Coronary artery (tissue), 2 donors: ENCODE measurements at places on chromosomes 1 and 21.

DNA sequence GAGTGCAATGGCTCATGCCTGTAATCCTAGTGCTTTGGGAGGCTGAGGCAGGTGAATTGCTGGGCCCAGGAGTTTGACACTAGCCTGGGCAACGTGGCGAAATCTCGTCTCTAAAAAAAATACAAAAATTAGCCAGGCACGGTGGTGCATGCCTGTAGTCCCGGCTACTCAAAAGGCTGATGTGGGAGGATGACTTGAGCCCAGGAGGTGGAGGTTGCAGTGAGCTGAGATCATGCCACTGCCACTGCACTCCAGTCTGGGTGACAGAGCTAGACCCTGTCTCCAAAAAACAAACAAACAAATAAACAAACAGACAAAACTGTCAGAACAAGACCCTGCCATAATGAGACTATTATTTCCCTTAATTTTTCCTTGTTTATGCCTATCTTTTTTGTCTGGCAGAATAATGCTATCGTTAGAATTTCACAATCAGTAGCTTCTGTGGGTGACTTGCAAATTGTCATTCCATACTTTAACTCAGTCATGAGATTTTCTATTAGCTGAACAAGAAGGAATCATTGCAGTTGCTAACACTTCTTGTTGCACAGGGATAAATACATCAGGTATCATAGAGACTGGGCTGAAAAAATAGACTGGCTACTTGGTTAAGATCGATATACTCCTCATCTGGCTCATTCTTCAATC, 7.5 kb upstream of the THEM4 start:
- DNase-seq: no peak

- no peak for DNase-seq
These were observed 143.2 kb downstream of the RASAL2 start for GRCh38 chr1:178237121-178237520.

- DNase-seq: peak; percentile 84
These were observed 765 bp upstream of the VPS45 start for GRCh38 chr1:150066838-150067183.

DNA sequence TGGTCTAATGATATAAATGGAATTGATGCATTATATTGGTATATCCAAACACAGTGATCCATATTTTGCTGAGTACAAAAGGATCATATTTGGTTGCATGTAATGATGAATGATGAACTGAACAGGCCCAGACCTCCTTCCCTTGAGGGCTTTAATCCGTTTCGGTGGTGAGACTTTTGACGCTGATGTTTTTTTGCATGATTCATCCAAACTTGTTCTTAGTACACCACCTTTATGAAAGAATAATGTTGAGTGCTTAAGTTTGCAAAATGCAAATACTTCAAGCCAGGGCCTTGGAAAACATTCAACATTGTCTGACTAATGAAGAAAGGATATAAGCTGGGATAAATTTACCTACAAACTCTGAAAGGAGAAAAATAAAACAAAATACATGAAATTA, 19.2 kb downstream of the HOOK1 start:
- no peak for DNase-seq

GRCh38 chr1:96880626-96881025, 159.0 kb downstream of the PTBP2 start:
- DNase-seq: no peak

GRCh38 chr1:163436140-163436812, 114.5 kb downstream of the NUF2 start:
- DNase-seq: no peak

DNA sequence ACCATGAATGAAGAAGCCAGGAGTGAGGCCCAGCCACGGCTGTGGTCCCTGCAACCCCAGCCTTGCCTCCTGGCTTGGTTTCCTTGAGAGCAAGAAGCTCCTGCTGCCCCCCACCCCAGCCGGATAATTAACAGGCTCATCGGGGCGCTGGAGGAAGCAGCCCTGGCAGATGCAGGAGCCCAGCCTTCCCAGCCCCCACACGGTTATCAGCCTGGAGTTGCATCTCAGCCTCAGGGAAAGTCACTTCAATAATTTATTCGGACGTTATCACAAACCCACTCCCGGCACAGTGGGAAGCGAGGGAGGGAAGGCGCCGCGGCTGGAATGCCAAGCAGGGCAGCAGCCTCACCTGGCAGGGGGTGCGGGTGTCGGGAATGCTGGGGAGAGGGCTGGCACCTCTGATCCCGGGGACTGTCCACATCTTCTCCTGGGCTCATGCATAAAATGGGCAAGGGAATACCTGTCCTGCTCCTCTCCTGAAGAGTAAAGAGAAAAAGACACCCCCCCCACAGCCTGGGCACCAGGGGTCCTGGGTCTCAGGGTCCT, 43.3 kb upstream of the LRP8 start:
- DNase-seq: peak; percentile 53

DNA sequence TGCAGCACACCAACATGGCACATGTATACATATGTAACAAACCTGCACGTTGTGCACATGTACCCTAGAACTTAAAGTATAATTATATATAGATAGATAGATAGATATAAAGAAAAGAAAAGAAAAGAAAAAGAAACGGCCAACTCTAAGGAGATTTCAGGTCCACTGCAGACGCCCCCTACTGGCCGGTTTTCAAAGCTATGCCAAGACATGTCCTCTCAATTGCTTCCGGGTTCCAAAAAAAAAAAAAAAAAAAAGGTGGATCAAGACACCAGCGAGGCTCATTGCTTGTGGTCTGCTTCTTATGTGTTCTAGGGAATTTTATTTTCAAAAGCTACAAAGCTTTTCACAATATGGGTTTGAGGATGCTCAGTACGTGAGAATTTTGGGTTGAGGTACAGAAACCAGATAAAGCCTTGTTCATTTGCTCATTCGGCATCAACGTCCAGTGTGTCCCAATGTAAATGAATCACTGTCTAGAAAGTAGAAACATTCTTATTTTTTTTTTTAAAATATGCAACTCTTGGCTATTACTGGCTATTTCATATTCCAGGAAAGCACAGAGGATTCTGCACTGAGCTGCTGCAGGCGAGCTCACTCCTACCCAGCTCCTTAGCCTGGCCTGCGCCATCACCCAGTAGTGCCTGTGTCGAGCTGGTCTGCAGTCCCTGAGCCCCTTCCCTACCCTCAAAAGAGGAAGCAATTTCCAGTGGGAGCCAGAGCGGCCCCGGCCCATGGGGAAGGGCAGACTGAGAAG, 643.0 kb downstream of the KIF26B start:
- DNase-seq: no peak

DNA sequence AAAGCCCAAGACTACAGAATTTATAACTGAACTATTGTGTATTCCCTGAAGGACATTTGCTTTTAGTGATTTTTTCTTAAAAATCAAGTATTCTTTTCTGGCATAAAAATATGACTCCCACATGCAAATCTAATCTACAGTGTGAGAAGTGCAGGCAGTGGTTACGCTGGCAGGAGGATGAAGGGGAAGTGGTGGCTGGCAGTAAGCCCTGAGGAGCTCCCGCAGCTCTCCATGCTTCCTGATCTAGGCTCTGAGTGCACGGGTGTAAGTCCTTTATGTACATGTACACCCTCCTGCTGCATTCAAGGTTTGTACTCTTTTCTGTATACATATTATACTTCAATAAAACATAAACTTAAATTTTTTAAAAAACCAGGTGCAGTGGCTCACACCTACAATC, 67.5 kb upstream of the PRDX6 start:
- DNase-seq: no peak

DNA sequence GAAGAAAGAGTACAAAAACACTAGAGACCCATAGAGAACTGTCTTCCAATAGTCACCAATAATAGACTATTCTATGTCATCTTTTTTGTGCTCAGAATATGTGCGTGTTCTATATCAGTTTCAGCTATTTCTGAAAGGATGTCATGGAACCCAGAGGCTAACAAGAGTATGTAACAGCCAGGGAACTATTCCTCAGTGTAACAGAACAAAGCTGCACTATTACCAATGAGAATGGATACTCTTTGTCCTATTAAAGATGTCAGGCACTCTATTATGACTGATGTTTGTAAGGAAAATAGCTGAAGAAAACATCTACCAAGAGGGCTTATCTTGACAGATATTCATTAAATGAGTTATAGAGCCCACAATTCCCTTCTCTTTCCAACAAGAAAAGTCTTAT, 8.6 kb upstream of the LRRC8C start:
- no peak for DNase-seq

GRCh38 chr1:246566813-246567645, 773 bp downstream of the CNST start:
- DNase-seq: peak; percentile 83

DNA sequence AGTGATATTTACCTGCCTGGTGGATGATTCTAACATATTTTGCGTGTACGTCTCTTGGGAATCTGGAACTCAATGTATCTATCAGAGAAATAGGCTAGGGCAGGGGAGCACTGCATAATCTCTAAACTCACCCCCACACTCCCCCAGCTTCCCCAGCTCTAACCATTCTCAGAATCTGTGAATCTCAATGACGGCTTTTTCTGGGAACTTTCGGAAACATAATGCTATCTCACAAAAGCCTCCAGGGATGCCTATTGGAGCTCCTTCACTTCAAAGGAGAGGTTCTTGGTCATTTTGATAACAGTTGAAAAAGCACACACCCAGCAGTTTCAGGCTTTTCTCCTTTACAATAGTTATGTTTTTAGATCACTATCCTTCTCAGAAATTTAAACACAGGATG, 113.8 kb upstream of the MAGI3 start:
- no peak for DNase-seq

GRCh38 chr21:25556091-25556490, 51.2 kb downstream of the MRPL39 start:
- DNase-seq: no peak

GRCh38 chr1:155706139-155706538, 17.2 kb downstream of the DAP3 start:
- no peak for DNase-seq

DNA sequence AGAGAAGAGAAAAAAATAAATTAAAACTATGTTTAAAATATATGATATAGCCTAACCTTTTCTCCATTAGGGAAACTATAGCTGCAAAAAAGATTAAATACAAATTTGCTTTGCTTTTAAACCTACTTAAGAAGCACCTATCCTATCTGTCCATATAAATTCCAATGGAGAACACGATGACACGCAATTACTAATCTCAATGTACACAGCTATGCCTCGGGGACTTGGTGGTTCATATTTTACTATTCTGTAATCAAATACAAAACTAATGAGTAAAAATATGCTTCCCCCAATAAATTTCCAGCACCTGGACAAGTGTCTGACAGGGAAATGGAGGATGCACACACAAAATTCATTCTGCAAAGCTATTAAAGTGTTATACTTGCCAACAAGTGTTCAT, 386.4 kb downstream of the LMO4 start:
- DNase-seq: no peak

GRCh38 chr1:15028102-15028501, 125.4 kb upstream of the TMEM51 start:
- no peak for DNase-seq

- DNase-seq: no peak
These were observed 173.6 kb downstream of the RERE start for GRCh38 chr1:8643542-8644536.

- no peak for DNase-seq
These were observed 53.5 kb downstream of the FOXD2 start for GRCh38 chr1:47491341-47491753.

DNA sequence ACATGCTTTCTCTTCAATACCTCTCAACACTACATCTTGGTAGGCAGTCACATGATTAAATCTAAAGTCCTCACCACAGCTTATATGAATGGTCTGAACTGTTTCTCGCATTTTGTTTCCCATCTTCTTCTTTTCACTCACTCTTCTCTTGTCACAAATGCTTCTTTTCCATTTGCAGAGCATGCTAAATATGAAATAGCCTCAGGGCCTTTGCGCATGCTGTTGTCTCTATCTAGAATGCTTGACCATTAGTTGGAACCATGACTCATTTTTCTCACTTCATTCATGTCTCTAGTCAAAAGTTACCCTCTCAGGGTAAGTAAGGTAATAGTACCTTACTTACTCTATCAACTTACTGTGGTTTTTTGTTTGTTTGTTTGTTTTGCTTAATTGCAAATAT, 239.7 kb downstream of the PTPRC start:
- no peak for DNase-seq

- DNase-seq: peak; percentile 47
These were observed 9.4 kb downstream of the POFUT2 start for GRCh38 chr21:45278156-45278911.

GRCh38 chr1:226942392-226942791, 2.3 kb downstream of the COQ8A start:
- DNase-seq: no peak

DNA sequence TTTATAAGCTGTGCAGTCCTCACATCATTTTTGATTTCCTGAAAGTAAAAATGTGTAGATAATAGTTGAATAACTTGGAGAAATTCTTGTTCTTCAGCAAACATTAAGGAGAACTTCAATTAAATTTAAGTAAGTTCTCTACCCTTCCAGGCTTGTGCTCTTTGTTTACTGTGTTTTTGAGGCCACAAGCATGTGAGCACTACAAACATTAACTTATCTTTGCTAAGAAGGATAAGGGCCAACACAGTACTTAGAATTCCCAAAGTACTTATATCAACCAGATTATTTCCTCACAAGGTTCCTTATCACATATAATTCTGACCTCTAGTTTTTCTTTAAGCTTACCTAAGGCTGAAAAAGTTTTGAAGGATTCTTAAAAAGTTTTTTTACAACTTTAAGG, 24.7 kb upstream of the RWDD3 start:
- DNase-seq: no peak

GRCh38 chr1:205262731-205263171, 35.0 kb downstream of the TMCC2 start:
- DNase-seq: no peak

- no peak for DNase-seq
These were observed 713 bp upstream of the HMGCL start for GRCh38 chr1:23825762-23826522.

DNA sequence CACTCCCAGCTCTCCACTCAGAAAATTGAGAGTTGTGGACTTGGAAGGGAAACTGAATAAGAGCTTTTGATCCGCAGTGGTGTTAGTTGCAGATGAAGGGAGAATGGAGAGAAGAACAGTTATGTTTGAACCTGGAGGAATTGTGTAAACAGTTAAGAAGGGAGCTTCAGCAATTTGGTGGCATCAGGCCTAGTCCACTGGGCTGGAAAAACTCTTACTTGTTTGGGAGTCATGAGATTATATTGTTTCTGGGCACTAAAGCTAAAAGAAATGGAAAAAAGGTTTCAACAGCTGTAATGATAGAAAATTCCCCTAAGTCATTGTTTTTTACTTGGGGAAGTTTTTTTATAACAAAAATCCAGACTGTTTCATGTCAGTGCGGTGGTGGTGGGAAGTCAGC, 256.1 kb upstream of the C1orf87 start:
- no peak for DNase-seq

DNA sequence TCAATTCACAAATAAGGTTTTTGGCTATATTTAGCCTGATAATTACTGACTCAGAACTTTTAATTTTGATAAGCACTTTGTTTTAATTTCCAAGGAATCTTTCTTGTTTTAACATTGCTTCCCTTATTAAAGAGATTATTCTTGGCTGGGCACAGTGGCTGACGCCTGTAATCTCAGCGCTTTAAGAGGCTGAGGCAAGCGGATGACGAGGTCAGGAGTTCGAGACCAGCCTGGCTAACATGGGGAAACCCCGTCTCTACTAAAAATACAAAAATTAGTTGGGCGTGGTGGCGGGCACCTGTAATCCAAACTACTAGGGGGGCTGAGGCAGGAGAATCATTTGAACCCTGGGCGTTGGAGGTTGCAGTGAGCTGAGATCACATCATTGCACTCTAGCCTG, 13.8 kb downstream of the ALG14 start:
- no peak for DNase-seq
